Sciatic nerve (tissue), 2 donors: ENCODE measurements at places on chromosomes 2 and 18.
A peak's percentile ranks its signal among the peaks of the same experiment; 100 is the strongest.

GRCh38 chr2:72340665-72341064, 193.0 kb upstream of the CYP26B1 start:
- DNase-seq: no peak

- DNase-seq: no peak
Observed at GRCh38 chr2:158101384-158101926, at the start of gene UPP2. UPP2 (plus strand) TSS chr2:158101876; CDS start chr2:158102064, 188 bp downstream.

GRCh38 chr18:54916507-54916906, 42.8 kb downstream of the CCDC68 start:
- no peak for DNase-seq

DNA sequence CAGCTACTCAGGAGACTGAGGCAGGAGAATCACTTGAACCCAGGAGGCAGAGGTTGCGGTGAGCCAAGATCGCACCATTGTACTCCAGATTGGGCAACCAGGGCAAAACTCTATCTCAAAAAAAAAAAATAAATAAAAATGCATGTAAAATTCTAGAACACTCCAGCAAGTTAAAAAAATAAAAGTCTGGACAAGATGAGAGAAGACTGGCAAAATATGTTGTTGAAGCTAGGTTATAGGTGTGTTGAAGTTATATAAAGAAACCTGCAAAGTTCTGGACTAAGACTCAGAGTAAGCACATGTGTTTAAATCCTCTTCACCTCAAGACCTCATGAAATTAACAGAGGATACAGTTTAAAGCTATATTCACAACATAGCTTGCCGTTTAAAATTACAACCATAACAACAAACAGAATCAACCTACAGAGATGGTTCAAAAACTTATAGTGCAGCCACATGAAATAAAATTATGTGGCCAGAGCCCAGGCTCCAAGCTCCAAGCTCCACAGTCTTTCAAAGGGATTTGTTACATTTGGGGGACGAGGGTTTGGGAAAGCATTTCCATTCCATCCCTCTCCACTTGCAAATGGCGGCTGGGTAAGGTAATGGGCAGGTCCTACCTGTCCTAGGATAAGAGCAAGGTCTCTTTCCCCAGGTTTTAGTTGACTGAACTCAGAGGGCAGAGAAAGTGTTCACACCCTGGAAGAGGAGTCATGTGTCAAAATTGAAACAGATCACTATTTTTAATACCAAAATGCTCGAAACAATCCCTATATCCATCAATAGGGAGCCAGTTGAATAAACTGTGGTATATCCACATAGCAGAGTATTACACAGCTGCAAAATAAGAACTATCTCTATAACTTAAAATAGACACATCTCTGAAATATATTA, 59.9 kb upstream of the MYCN start:
- no peak for DNase-seq

DNA sequence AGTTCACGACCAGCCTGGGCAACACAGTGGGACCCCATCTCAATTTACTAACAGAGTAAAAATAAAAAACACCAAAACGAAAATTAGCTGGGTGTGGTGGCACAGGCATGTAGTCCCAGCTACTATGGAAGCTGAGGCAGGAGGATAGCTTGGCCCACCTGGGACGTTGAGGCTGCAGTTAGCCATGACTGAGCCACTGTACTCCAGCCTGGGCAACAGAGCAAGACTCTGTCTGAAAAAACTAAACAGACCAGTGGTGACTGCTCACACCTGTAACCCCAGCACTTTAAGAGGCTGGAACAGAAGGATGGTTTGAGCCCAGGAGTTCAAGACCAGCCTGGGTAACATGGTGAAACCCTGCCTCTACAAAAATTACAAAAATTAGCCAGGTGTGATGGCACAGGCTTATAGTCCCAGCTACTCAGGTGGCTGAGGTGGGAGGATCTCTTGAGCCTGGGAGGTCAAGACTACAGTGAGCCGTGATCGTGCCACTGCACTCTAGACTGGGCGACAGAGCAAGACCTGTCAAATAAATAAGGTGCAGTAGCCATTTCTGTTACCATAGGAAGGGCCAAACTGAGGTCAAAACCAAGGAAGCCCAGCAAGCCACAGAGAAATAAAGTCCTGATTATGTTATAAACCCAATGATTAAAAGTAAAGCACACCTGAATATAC, 14.0 kb downstream of the USP34 start:
- peak; percentile 15 for DNase-seq

GRCh38 chr2:17263570-17263968, 254.7 kb downstream of the RAD51AP2 start:
- DNase-seq: no peak

DNA sequence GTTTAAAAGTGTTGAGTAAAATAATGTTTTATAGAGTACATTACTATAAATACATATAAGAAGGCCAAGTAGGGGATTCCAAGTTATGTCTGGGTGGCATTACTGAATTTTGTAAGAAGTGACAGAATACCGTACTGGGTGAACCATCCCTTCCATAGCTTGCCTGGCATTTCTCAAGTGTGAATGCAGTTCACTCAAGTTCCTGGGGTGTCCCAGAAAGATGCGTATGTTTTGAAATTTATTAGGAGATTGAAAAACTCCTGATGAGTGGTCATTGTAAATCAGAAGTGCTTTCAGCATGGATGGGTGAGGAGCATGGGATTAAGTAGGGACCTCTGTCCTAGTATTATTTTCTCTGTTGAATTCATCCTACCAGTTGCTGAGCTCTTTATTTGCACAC, 103.2 kb downstream of the VAPA start:
- no peak for DNase-seq

- DNase-seq: no peak
Observed at GRCh38 chr2:207983641-207984042, 41.7 kb downstream of the PLEKHM3 start.

DNA sequence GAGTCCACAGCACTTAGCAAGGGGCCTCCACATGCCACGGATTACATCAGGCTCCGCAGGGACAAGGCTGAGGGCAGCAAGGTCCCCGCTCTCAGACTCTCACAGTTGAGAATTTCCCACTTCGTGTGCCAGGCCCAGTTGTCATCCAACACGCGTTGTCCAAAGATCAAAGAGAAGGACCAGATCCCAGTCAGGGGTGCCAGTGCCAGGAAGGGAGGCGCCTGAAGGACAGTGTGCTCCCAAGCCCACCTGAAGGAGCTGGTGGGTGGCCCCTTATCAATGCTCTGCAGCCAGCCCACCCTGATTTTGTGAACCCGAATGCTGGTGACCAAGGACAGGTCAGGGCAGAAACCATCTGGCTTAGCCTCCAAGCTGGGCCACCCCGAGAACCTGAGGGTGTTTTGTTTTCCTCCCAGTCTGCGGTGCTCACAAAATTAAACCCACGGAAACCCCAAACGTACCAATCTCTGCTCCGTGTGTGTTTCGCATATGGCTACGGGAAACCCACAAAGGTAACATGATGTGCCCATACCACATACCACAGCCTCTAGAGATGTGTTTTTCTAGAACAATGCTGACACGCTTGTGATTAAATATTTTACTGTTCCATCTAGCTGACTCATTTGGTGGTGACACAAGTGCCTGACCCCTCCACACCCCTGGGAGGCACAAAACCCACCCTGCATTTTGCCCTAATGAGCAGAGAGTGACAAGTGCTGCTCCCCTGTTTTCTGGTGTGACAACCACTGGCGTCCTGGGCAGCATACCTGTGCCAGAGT, 24.5 kb downstream of the CRACDL start:
- peak; percentile 42 for DNase-seq
